Stimulated activated CD8-positive, alpha-beta memory T cell treated with anti-CD3 and anti-CD28 coated beads, Interleukin-4, amount 100 ng/mL, for 4 hours (primary cell): ENCODE measurements at places on chromosomes 7 and 10.

GRCh38 chr7:79515358-79515757, 61.9 kb upstream of the MAGI2 start:
- no peak for DNase-seq

DNA sequence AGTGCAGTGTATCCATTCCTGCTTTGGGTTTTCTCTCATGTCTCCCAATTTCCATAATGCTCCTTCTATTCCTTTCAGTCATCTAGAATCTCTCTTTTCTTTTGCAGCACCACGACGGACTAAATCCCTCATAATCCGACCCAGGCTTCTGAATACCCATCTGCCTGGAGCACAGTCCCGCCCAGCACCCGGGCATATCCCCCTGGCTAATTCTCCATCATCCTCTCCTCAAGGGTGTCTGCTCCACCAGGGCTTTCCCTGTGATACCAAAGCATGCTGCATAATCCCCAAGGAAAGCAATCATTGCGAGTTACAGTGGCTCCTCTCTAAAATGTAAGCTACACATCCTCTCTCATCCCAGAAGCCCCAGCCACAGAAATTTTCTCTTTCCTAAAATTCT, 321.9 kb downstream of the CCDC3 start:
- no peak for DNase-seq

DNA sequence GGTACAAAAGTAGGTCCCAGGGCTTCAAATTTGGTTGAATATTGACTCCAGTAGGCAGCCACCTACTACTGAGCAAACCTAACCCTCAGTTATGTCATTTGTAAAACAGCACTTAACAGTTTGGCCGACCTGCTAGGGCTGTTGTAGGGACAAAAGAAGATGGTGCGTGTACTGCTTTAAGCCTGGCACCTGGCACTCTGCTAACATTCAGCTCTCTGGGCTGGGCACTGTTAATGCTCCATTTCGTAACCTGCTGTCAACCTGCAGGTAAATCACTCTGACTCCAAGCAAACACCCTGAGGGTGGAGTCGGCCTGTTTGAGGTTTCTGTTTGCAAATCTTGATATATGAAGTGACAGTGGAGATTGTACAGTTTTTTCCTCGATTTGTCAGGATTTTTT, 7.2 kb downstream of the ZKSCAN1 start:
- DNase-seq = no peak

DNA sequence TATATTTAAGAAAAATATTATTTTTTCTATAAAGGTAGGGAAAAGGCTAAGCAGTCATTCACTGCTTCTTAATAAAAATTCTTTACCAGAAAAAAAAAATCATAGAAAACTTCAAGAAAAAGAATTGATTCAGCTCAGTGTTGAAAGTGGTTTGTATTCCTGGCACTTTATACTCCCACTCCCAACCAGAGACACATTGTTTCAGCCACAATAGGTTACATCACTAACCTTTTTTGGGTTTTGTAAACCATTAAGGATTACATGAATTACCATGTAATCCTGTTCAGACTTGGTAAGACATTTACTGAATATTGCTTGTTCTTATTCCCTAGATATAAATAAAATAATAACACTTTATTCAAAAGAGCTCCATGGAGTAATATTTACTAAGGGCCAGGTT, 46.6 kb downstream of the MINPP1 start:
- no peak for DNase-seq

- no peak for DNase-seq
Observed at GRCh38 chr7:38123494-38123893, 54.6 kb upstream of the STARD3NL start.

DNA sequence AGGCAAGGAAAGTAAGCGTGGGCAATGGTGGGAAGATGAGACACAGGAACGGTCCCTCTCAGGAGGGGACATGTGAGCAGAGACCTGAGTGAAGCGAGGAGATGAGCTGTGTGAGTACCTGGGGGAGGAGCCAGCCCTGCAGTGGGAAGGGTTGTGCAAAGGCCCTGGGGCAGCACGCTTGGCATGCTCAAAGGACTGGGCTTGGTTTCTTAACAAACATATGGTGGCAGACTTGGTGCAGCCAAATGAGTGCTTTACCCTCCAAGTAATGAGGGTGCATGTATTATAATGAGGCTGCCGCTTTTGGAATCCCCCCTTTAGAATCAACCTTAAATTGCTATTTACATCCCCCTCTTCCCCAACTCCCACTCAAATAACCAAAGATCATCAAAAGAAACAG, 152.7 kb upstream of the FRMD4A start:
- no peak for DNase-seq

DNA sequence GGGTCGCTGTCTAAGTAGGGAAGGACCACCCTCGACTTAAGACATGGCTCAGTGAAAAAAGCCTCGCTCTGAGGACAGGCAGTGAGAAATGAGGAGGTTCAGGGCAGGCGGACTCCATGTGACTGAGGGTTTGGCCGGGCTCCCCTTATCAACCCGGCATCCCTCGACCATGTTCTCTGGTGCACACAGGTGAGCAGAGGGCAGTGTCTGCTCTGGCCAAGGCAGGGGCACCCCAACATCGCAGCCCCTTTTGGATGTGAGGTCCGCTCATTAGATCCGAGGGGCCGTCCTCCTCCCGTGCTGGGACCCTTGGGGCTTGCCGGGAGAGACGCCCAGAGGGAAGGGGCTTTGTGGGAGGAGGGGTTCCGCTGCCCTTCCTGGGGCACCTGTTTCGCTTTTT, 475.1 kb downstream of the DNAJB6 start:
- no peak for DNase-seq

GRCh38 chr10:19623321-19623720, 192.9 kb upstream of the PLXDC2 start:
- DNase-seq = no peak
